ENCODE measurements at places on chromosomes 5 and 9.

DNA sequence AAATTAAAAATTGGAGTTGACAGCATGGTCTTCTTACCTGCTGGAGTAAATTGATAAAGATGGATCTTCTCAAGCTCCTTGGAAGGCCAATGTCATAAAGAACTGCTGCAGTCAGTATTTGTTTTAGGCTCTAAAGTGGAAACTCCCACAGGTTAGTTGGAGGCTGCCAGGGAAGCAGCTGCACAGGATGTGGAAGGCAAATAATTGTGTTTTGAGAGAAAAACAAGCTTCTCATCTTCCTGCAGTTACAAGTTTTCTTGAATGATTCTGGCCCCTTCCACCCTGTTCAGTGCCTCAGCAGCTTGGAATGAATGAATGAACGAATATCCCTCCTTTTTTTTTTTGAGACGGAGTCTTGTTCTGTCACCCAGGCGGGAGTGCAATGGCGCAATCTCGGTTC is 13.9 kb downstream of the MROH2B start:
- DNase-seq = no peak

- DNase-seq = no peak
These were observed 212.1 kb upstream of the NUDT12 start for GRCh38 chr5:103774721-103775120.

- DNase-seq = no peak
These were observed 45.9 kb downstream of the AGXT2 start for GRCh38 chr5:35001842-35002241.

DNA sequence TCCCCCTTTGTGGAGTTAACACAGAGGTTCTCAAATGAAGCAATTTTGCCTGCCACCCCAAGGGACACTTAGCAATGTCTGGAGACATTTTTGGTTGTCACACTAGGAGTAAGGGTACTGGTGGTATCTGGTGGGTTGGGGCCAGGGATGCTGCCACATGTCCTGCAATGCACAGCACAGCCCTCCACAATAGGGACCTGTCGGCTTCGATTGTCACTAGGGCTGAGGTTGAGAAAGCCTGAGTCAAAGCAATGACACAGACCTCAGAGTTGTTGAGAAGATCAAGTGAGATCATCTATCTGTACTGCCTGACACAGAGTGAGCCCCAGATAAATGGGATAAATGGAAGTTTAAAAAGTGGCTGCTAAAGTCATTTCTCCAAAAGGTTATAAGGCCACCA is 249.2 kb upstream of the KLF4 start:
- DNase-seq = no peak

- DNase-seq = no peak
These were observed 6.5 kb downstream of the NTMT1 start for GRCh38 chr9:129632460-129632859.

- no peak for DNase-seq
These were observed 98.4 kb upstream of the CPLX2 start for GRCh38 chr5:175772747-175773533.

DNA sequence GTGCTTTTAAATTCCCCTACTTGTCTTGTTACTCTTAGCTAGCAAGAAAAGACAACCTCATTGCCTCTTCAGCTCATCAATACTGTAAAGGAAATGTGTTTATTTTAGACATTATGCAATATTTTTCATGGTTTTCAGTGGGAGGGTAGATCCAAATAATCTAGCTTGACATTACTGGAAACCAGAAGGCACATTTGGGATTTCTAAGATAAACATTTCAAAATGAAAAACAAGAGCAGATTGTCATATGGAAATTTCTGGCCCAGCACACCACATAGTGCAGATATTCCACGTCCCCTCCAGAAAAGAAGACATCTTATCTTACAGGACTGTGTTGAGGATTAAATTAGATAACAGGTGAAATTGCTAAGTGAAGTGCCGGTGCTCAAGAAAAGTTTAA is 296.9 kb downstream of the MSX2 start:
- DNase-seq = no peak

DNA sequence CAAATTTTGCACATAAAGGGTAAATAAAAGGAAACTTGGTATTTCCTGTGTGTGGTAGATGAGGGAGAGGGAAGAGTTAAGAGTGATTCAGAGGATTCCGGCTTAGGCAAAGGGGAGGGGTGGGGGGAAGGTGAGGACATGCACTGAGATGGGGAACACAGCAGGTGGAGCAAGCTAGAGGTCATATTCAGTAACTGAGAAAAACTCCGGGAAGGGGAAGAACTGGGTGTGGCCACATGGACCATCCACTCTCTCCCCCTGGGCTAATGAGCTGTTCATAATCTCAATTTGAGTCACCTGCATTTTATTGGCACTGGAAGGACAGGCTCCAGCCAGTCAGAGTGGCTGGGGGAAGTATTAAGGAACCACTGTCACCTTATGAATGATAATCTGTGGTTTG is 45.1 kb upstream of the UGCG start:
- no peak for DNase-seq

- DNase-seq = no peak
These were observed 325.2 kb downstream of the PSAT1 start for GRCh38 chr9:78622126-78622525.

- DNase-seq = no peak
These were observed 18.3 kb upstream of the FCHO2 start for GRCh38 chr5:72937517-72938061.

- no peak for DNase-seq
These were observed 21.0 kb downstream of the C5orf15 start for GRCh38 chr5:133947431-133947841.

DNA sequence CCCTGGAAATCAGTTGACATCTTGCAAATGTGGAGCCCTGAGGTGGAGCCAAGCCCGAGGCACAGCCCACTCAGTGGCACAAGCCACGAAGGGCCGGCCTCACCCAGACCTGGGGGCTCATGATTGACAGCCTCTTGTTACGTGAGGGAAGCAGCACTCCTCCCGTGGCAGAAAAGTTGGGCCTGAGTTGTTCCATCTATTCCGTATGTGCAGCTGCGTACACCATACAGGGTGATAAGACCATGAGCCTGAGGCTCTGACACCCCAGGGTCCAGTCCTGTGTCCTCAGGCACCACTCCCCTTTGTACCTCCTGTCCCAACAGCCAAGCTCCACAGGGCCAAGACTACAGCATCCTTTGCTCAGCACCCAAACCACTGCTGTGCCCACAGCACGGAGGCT is 1.9 kb upstream of the ORM2 start:
- no peak for DNase-seq

GRCh38 chr5:127899214-127899610 is 184.4 kb upstream of the SLC12A2 start:
- no peak for DNase-seq

GRCh38 chr9:132002643-132003318 is 76.9 kb downstream of the MED27 start:
- DNase-seq = no peak

DNA sequence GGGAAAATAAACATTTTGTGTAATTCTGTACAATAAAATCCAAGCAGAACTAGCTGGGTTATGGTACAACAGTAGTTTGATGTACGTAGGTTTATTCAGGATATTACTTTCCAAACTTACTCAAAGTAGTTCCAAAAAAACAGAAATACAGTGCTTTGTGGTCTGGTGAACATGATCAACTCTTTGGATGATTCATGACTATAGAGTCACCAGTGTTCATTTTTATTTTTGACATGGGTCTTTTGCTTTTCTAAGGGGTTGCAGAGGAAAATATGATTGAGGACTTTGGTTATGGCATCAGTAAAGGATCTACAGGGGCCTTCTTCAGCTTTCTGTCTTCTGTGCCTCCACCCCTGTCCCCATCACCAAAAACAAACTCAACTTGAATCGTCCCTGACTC is 127.2 kb downstream of the TLE4 start:
- DNase-seq = no peak

GRCh38 chr5:57420801-57421200 is 61.8 kb downstream of the ACTBL2 start:
- DNase-seq = no peak

DNA sequence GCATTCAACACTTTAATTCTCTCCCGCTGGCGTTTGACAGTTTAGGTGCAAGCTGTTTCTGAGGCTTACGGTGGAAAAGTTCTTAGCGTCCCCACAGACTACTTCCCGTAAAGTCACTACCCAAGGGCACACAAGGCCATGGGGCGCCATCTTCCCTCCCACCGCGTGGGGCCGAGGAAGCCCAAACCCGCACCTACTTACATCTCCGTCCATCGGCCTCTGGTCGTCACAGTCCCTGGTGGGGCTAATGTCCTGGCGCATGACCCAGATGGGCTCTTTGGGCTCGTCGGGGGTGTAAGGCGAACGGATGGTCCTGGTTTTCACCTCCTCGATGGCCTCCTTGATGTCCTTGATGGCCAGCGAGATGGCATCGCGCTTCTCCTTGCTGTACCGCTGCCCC is 156.4 kb downstream of the APBA1 start:
- no peak for DNase-seq

GRCh38 chr5:141084487-141084989 is 9.9 kb upstream of the PCDHB2 start:
- peak; percentile 17 for DNase-seq

DNA sequence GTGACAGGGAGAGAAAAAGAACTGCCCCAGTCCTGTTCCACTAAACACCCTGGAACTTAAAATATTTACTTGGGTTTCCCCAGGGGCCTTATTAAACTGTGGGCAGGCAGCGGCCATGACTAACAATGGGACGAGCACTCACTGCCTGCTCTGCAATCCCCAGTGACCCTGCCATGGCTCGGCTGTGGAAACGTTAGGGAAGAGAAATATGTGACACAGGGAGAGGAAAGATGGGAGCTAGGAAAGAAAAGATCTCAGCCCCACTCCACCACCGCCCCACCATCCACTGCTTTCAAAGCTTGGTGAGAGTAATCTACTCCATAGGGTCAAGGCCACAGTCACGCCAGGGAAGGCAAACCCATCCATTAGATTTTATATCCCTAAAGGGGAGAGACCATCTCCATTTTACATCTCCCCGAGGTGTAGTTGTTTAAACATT is 117.6 kb downstream of the EFNA5 start:
- no peak for DNase-seq

GRCh38 chr9:8680157-8680556 is 880.6 kb upstream of the DMAC1 start:
- DNase-seq = no peak

DNA sequence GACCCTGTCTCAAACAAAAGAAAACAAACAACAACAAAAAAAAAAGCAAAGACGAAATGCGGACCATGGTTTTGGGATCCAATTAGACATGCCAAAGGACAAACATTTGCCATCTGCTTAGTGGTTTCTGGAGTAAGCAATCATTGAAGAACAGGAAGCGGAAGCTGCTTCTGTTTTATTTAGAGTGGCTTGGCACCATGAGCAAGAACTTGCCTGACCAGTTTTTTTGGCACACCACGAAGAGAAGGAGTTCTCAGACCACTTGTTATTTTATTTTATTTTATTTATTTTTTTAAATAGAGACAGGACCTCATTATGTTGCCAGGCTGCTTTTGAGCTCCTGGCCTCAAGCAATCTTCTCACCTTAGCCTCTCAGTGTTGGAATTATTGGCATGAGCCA is 17.0 kb downstream of the BTF3 start:
- peak; percentile 97 for DNase-seq

DNA sequence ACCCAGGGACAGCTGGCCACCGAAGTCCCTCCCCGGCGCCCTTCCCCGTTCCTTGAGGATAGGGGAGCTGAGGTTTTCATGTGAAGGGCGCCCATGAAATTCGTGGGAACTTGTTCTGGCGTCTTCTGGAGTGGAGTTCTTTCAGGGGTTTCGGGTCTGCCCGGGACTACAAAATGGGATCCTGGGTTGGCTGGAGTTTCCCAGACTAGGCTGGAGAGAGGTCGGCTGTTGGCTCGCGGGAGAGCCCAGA is 3.6 kb upstream of the RGMB start:
- no peak for DNase-seq

DNA sequence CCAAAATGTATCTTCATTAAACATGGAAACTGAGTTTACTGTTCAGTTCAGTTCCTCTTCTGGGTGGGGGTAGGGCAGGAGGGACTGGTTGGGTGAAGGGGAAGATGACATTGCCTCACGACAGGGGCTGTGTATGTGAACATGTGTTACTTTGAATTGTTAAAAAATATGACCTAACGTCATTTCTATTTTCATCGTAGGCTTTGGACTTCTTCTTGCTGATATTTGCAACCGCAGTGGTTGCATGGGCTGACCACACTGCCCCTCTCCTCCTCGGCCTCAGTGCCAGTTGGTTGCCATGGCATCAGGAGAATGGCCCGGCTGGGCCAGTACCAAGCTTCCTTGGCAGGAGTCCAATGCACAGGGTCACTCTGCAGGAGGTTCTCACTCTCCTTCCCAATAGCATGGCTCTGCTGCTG is 41.5 kb downstream of the HACD4 start:
- no peak for DNase-seq

DNA sequence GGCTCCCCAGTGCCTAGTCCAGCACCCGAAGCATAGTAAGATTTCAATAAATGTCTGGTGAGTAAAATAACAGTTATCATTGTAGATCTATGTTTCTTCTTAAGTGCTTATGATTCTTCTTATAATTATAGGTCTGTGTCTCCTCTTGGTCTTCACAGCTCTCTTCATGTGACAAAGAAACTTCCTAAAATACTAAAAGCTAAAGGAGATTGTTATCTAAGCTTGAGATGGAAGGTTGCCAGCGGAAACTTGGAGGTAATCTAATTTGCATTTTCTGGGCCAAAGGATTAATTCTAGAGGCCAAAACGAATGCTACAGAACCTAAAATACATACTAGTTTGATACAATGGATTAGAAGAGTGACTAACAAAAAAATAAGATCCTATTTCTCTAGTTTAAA is 13.6 kb upstream of the ARHGAP26 start:
- no peak for DNase-seq

GRCh38 chr5:99940540-99940939 is 594.6 kb upstream of the FAM174A start:
- no peak for DNase-seq

DNA sequence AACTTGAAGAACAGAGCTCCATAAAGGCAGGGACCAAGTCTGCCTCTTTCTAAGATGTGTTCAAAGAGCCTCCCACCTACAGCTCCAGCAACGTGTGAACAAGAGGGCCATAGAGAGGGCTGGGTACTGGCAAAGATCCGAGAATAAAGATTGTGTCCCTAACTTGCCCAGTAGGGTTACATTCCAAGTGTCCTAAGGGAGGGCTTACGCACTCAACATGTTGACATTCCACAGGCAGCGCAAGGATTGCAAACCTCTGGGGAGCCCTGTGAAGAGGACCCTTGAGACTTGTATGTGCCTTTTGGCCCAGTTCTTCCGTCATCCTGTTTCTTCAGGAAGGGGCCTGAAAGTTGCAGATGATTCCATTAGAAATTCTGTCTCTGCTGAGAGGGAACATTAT is 48.2 kb upstream of the ENTREP1 start:
- DNase-seq = no peak

Measured in NCI-H2029 treated with DMSO at 0.1 percent for 48 hours (cell line).